Choroid plexus epithelial cell (primary cell): ENCODE measurements at places on chromosomes 12 and 14.

DNA sequence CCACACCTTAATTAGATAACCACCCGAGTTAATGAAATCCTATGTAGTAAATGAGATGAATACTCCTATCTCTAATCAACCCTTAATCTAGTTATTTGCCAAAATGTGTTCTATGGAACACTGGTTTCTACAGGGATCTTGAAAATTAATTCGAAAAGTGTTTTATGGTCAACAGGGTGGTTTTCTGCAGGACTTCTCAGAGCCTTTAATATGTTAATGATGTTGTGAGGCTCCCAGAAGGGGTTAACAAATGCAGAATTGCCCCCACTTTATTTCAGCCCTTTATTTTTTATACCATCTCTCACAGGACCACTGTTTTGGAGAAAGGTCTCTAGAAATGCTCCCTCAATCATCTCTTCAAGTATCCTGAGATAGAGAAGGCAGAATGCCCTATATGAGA lies 153.1 kb upstream of the RPH3A start:
- DNase-seq, result no peak

DNA sequence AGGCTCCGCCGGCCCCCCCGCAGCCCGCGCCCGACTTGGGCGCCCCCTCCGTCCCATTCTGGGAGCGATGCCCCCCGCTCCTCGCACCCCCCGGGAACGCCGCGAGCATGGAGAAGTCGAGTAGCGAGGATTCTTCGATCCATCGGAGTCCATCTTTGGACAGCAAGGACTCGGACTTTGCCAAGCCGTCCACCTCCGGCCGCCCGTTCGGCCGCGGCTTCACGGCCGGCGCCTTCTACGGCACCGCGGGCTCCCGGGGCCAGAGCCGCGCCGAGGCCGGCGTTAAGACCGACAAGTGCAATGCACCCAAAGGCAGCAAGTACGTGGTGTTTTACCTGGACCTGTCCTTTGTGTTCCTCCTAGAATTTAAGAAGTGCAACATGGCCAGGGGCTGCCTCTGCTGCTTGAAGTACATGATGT lies 123.6 kb downstream of the TSPAN9 start:
- peak; percentile 26 for DNase-seq

- no peak for DNase-seq
These were observed 205.3 kb upstream of the PRICKLE1 start for GRCh38 chr12:42794806-42795205.

GRCh38 chr12:6062757-6063735 lies 61.4 kb downstream of the VWF start:
- peak; percentile 66 for DNase-seq

GRCh38 chr14:47191700-47192099 lies 483.7 kb downstream of the MDGA2 start:
- peak; percentile 2 for DNase-seq

- DNase-seq, result no peak
These were observed 66.5 kb upstream of the DDX11 start for GRCh38 chr12:31007153-31007495.

- no peak for DNase-seq
These were observed 246.9 kb downstream of the TMEM132C start for GRCh38 chr12:128513831-128514230.

- no peak for DNase-seq
These were observed 671.3 kb upstream of the TBX3 start for GRCh38 chr12:115355301-115355700.

DNA sequence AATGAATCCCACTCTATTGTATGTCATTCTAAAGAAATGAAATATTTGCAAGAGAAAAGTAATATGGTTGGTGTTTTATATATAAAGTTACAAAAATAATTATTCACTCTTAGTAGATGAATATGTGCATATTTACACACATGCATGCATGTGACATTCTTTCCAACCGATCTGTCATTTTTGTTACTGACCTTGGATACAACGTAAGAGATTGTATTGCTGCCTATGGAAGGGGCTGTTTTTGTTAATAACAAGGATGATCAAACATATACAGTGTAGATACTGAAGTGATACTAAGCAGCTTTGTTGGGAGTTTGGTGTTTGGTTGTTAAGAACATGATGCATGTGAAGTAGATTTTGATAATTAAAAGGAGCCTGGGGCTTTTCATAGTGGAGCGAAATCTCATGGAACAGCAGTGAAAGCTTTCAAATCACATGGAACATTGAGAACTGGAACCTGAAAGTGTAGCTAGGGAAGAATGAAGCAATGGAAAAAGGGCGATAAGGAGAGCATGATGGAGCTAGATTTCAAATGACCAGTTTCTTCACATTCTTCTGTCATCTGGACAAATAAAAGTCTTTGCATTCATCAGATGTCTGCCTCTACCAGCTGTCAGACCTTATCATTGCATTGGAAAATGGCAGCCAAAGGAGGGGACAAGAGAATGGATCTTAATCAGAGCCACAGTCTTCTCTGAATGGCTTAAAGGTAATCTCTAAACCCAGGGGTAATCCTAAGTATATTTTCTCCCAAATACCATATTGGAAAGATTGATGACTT lies 10.0 kb downstream of the BORCS5 start:
- DNase-seq, result no peak

- DNase-seq, result peak; percentile 34
These were observed 42.3 kb downstream of the INSM2 start for GRCh38 chr14:35576260-35576659.

- DNase-seq, result peak; percentile 84
These were observed 107.0 kb downstream of the ADAMTS20 start for GRCh38 chr12:43444940-43445564.

DNA sequence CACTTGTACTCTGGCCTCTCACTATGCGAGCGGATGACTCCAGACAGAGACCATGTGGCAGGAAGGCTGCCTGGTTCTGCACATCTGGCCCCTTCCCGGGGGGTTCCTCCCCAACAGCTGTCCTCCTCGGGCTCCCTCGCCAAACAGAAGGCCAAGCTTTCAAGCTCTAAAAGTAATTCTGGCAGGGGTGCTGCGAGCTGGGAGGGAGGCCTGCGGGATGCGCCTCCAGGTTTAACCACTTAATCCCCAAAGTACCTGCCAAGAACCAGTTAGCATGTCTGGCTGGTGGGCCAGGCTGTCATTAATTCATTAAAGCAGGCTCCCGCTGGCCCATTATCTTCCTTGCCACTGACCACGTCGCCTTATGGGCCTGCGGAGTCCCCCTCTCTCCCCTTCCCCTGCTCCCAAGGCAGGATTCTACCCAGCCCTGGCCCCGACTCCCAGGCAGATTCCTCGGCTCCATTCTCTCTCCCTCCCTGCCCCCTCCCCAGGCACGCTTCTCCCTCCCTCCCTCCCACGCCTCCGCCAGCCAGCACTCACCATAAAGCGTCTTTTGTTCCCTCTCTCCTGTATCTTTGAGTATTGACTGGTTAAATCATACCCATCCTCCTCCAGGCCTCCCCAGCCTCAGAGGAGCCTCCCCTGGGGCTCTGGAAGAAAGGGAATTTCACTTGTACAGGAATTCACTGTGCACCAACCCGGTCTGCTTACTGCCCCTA lies 4.9 kb downstream of the HRK start:
- DNase-seq, result no peak
